Endothelial cell of umbilical vein (primary cell): ENCODE measurements at places on chromosomes 12 and 14. TPM values are rescaled to one million over a fixed set of nuclear protein-coding genes. Genes with fewer than 3 reads are reported as not detected.

DNA sequence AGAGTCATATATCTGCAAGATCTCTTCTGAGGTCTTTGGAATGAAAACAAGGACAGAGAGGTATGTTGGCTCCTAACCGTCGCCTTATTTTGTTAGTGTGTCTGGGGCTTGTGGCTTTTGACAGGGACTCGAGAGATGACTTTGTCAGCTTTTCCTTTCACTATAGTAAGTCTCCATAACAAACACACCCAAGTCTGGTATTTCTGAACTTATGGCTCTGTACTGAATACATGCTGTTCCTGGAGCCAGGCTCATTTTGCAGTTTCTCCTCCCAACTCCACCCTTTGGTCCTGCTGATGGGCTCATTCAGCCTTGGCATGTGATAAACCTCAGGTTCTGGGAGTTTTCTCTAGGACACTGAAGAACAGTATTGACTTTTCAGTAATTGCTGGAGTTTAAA is 27.7 kb upstream of the TMED10 start:
- no peaks in the 10 kb centered on the region for H3K36me3 ChIP-seq
- H3K27ac ChIP-seq, result no peak overlapping the region
- DNase-seq, result no peak
- H3K27me3 ChIP-seq, result no peaks in the 10 kb centered on the region

- DNase-seq, result no peak
- H3K4me1 ChIP-seq, result peaks cover 4% of the 10 kb centered on the region
- peak within 1 kb of the TSS; percentile 6 for H3K4me3 ChIP-seq
These were observed at the start of gene PIANP for GRCh38 chr12:6700646-6701051. PIANP (minus strand) TSS chr12:6700815; CDS start chr12:6698061, 2,754 bp downstream.

GRCh38 chr14:90649083-90649482 is 167.1 kb downstream of the TTC7B start:
- H3K36me3 ChIP-seq, result peaks cover 9% of the 10 kb centered on the region
- no peak overlapping the region for H3K4me3 ChIP-seq
- peak; percentile 70 for DNase-seq
- H3K4me1 ChIP-seq, result peaks cover 7% of the 10 kb centered on the region

- no peak overlapping the region for H3K4me3 ChIP-seq
- H3K4me1 ChIP-seq, result peaks cover 34% of the 10 kb centered on the region
- no peak for DNase-seq
- H3K27ac ChIP-seq, result no peak overlapping the region
These were observed 20.1 kb upstream of the KRT7 start for GRCh38 chr12:52212701-52213563.

DNA sequence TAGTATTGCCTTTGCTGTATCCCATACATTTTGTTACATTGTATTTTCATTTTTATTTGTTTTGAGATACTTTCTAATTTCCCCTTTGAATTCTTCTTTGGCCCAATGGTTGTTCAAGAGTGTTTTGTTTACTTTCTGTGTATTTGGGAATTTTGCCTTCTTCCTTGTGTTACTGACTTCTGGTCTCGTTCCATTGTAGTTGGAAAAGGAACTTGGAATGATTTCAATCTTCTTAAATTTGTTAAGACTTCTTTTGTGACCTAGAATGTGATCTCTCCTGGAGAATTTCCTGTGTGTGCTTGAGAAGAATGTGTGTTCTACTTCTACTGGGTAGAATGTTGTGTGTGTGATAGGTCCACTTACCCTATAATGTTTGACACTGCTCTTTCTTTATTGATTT is 304.4 kb upstream of the RTL1 start:
- no peaks in the 10 kb centered on the region for H3K27me3 ChIP-seq
- DNase-seq, result peak; percentile 4
- H3K4me3 ChIP-seq, result no peak overlapping the region
- H3K36me3 ChIP-seq, result no peaks in the 10 kb centered on the region
- no peak overlapping the region for H3K27ac ChIP-seq

DNA sequence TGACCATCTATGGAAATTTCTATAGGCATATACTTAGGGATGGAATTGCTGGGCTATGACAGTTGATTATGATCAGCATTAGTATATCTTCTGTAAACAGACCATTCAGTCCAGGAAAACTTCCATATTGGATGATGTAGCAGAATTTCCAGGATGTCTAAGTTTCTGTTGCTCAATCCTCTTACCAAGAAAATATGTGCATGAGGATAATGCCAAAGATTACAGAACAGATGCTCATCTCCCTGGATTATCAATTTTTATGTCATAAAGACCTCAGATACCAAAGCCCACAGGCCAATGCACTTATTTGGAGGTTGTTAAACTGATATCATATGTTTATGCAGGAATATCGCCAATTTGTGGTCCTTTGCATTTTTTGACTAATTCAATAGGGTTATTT is 354.4 kb upstream of the FLRT2 start:
- DNase-seq, result no peak
- no peaks in the 10 kb centered on the region for H3K36me3 ChIP-seq
- H3K4me3 ChIP-seq, result no peak overlapping the region
- H3K27me3 ChIP-seq, result no peaks in the 10 kb centered on the region
- no peak overlapping the region for H3K27ac ChIP-seq

DNA sequence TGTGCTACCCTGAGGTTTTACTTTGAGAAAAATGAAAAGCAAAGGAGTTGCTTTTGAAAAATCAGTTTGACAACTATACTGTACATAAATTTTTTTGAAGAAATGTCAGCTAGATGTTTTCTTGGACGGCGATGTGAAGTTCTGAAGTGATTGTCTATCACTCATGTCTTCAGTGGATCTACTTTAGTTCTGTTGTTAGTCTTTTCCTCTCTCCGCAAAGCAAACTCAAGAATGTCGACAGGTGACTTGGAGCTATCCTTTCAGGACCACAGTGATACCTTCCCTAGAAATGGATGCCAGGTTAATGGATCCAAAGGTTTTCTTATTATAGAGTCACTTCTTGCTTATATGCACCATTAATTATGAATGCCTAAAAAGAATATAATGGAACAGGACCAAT is 1.2 kb downstream of the PTPRO start:
- no peak for DNase-seq
- H3K27me3 ChIP-seq, result peaks cover 33% of the 10 kb centered on the region
- H3K4me1 ChIP-seq, result no peaks in the 10 kb centered on the region
- no peak overlapping the region for H3K4me3 ChIP-seq

DNA sequence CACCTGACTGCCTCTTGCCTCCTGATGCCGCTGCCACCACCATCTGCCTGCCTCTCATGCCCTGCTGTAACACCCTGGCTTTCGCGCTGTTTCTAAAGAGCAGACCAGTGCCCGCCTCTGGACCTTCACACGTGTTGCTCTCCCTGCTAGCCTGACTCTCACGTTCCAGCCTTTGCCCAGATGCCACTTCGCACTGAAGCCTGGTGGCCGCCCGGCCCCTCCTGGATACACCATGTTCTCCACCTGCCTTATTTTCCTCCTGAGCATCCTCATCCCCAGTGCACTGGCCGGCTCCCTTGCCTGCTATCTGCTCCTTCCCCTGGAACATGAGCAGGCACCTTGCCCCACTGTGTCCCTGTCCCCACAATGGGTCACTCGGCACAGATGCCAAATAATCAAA is 146.5 kb downstream of the PIWIL1 start:
- H3K27ac ChIP-seq, result no peak overlapping the region
- H3K4me3 ChIP-seq, result no peak overlapping the region
- no peaks in the 10 kb centered on the region for H3K4me1 ChIP-seq
- no peaks in the 10 kb centered on the region for H3K27me3 ChIP-seq

GRCh38 chr14:90132821-90133570 is 71.2 kb downstream of the KCNK13 start:
- no peaks in the 10 kb centered on the region for H3K27me3 ChIP-seq
- H3K27ac ChIP-seq, result no peak overlapping the region
- no peak overlapping the region for H3K4me3 ChIP-seq

- peaks cover 4% of the 10 kb centered on the region for H3K4me1 ChIP-seq
- peak overlapping the region; percentile 8 for H3K4me3 ChIP-seq
These were observed 187.2 kb upstream of the NEDD1 start for GRCh38 chr12:96719660-96720362.

DNA sequence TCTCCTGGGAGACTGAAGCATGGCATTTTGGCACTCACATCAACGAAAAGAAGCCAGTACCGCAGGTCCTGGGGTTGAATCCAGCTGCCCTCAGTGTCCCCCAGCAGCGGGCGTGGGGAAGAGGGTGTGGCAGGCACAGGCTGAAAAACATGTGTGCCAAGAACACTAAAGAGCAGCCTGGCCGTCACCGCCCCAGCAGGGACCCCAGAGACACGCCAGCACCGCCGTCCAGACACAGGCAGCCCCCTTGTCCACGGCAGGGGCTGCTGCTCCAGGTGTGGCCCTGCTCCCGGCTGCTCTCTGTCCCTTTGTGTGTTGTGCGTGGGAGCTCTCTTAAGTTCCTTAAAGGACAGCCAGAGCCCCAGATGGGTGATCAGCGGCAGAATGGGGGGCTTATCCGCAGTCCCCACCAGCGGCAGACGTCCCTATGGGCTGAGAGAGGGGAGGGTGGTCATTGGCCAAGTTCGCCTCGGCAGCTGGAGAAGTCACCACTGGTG is 556 bp downstream of the PHETA1 start:
- H3K4me1 ChIP-seq, result peaks cover 27% of the 10 kb centered on the region
- H3K27me3 ChIP-seq, result no peaks in the 10 kb centered on the region
- peak; percentile 18 for DNase-seq
- no peaks in the 10 kb centered on the region for H3K36me3 ChIP-seq

GRCh38 chr12:101772012-101772775 is 32.9 kb upstream of the SYCP3 start:
- DNase-seq, result no peak
- H3K27me3 ChIP-seq, result no peaks in the 10 kb centered on the region
- H3K4me3 ChIP-seq, result no peak overlapping the region
- H3K36me3 ChIP-seq, result no peaks in the 10 kb centered on the region
- H3K27ac ChIP-seq, result no peak overlapping the region

GRCh38 chr12:107349008-107349747 is 255.8 kb upstream of the CRY1 start:
- H3K27ac ChIP-seq, result no peak overlapping the region
- DNase-seq, result peak; percentile 56
- H3K4me1 ChIP-seq, result peaks cover 5% of the 10 kb centered on the region
- no peaks in the 10 kb centered on the region for H3K36me3 ChIP-seq
- no peak overlapping the region for H3K4me3 ChIP-seq

DNA sequence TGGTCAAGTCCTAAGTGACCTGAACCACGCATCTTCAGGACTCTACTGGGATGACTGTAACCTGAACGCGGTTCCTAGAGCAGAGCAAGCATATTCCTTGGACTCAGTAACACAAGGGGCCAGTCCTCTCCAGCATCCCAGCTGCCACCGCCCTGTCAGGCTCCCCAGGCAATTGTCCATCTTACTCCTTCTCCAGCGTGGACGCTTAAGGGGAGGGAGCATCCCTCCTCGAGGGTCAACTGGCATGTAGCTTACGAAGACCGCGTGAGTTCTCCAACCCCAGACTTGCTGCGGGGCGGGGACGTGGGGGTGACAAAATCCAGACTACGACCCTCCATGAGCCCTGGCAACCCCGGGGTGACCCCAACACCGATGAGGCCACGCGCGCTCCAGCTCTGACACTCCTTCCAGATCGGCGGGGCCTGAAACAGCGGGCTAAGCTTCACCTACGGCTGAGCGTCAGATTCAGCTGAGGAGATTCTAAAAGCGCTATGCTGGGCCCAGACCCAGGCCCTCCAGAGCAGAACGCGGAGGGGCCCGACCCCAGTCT is 846 bp upstream of the MTHFD1 start:
- H3K36me3 ChIP-seq, result peaks cover 3% of the 10 kb centered on the region
- peak; percentile 41 for DNase-seq
- H3K27me3 ChIP-seq, result no peaks in the 10 kb centered on the region
- H3K27ac ChIP-seq, result peak overlapping the region; percentile 68
- H3K4me3 ChIP-seq, result peak overlapping the region; percentile 38
- H3K4me1 ChIP-seq, result peaks cover 16% of the 10 kb centered on the region

- no peaks in the 10 kb centered on the region for H3K4me1 ChIP-seq
- peak; percentile 70 for DNase-seq
- peaks cover 56% of the 10 kb centered on the region for H3K36me3 ChIP-seq
- H3K4me3 ChIP-seq, result no peak overlapping the region
- H3K27ac ChIP-seq, result no peak overlapping the region
These were observed 12.9 kb downstream of the NYNRIN start for GRCh38 chr14:24411443-24412389.

GRCh38 chr12:105736498-105736897 is 402.3 kb downstream of the NUAK1 start:
- no peak for DNase-seq
- no peak overlapping the region for H3K27ac ChIP-seq
- H3K4me3 ChIP-seq, result no peak overlapping the region
- peaks cover 64% of the 10 kb centered on the region for H3K27me3 ChIP-seq
- H3K4me1 ChIP-seq, result peaks cover 34% of the 10 kb centered on the region

- no peaks in the 10 kb centered on the region for H3K4me1 ChIP-seq
- no peak overlapping the region for H3K27ac ChIP-seq
- H3K4me3 ChIP-seq, result no peak overlapping the region
- no peaks in the 10 kb centered on the region for H3K36me3 ChIP-seq
- no peak for DNase-seq
- H3K27me3 ChIP-seq, result peaks cover 2% of the 10 kb centered on the region
These were observed 141.5 kb downstream of the TBC1D30 start for GRCh38 chr12:64965920-64966319.

GRCh38 chr12:69331909-69332684 is 16.1 kb upstream of the LYZ start:
- H3K4me1 ChIP-seq, result peaks cover 3% of the 10 kb centered on the region
- H3K27ac ChIP-seq, result no peak overlapping the region

The PTCSC3 gene
- total RNA-seq, result not detected in 2 replicates

The CCDC177 gene
- not detected in 2 replicates for total RNA-seq

The EPYC gene
- not detected in 2 replicates for total RNA-seq

The DBX2 gene
- not detected in 2 replicates for total RNA-seq

The MYO1H gene
- total RNA-seq, result not detected in 2 replicates

The TSPAN11 gene
- total RNA-seq, result 3.9 and 4.5 TPM in 2 replicates

The RPGRIP1 gene
- not detected in 2 replicates for total RNA-seq

The CLEC2B gene
- 16.4 and 18.3 TPM in 2 replicates for total RNA-seq

The SLC10A1 gene
- total RNA-seq, result not detected in 2 replicates

The FERMT2 gene
- 108 and 113 TPM in 2 replicates for total RNA-seq

The KRT82 gene
- total RNA-seq, result not detected in 2 replicates

The TMEM117 gene
- 2.7 and 3.8 TPM in 2 replicates for total RNA-seq

The KRT6B gene
- not detected in 2 replicates for total RNA-seq

The TMEM253 gene
- total RNA-seq, result not detected in 2 replicates
